ENCODE measurements at places on chromosomes 5 and 9.

- H3K36me3 ChIP-seq: no peaks in the 10 kb centered on the region
- H3K4me1 ChIP-seq: no peaks in the 10 kb centered on the region
- no peak overlapping the region for H3K4me3 ChIP-seq
- H3K27me3 ChIP-seq: no peaks in the 10 kb centered on the region
- DNase-seq: no peak
- no peak overlapping the region for H3K27ac ChIP-seq
Measured at GRCh38 chr5:9428272-9428671, 117.6 kb downstream of the SEMA5A start.

DNA sequence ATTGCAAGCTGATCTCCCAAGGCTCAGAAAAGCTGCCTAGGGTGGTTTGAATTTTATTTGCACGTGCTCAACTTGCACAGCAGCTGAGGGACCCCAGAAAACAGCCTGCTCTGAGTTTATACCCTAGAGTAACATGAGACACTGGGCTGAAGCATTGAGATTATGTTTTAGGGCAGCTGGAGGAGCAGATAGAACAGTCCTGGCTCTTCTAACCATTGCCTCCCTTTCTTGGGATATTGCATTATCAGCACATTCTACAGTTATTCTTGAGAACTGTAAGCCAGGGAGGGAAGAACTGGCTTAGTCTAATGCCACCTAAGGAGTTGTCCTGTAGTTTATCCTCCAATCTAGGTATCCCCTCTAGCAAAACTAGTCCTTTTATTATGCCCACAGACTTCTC, 10.3 kb downstream of the SMC2 start:
- H3K4me3 ChIP-seq: no peak overlapping the region
- no peak overlapping the region for H3K27ac ChIP-seq
- H3K27me3 ChIP-seq: no peaks in the 10 kb centered on the region
- H3K36me3 ChIP-seq: no peaks in the 10 kb centered on the region
- H3K4me1 ChIP-seq: no peaks in the 10 kb centered on the region
- no peak for DNase-seq

GRCh38 chr9:29740518-29740917, 2167.2 kb upstream of the C9orf72 start:
- no peaks in the 10 kb centered on the region for H3K36me3 ChIP-seq
- H3K27me3 ChIP-seq: no peaks in the 10 kb centered on the region
- no peak for DNase-seq
- H3K27ac ChIP-seq: no peak overlapping the region
- H3K4me1 ChIP-seq: no peaks in the 10 kb centered on the region
- no peak overlapping the region for H3K4me3 ChIP-seq

DNA sequence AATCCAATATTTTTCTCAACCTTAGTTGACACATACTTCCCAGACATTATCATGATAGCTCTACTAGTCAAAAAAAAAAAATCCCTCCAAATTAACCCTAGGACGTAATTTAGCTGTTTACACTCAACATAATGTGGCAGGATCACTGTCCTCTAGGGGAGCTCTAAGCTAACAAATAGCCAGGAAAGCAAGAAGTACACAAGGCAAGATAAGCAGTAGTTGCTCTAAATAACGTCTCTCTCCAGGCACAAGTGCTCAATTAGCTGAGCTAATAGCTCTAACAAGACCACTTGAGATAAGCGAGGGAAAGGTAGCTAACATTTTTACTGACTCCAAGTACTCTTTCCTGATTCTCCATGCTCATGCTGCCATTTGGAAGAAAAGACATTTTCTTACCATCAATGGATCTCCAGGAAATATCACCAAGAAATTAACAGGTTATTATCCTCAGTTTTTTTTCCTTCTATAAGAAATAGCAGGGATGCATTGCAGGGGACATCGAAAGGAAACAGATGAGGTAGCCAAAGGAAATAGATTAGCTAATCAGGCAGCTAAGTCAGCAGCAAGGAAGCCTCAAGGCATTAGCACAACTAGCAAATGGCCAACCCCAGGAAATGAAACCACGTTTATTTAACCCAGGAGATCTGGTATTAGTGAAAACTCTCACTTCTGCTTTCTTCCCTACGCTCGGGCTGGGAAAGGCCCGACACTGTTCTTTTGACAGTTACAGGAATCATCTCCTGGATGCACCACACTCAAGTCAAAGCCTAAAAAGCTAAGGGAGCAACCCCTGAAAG, 614.1 kb downstream of the PTPRD start:
- no peaks in the 10 kb centered on the region for H3K4me1 ChIP-seq
- H3K4me3 ChIP-seq: no peak overlapping the region
- DNase-seq: no peak
- no peak overlapping the region for H3K27ac ChIP-seq
- no peaks in the 10 kb centered on the region for H3K36me3 ChIP-seq

DNA sequence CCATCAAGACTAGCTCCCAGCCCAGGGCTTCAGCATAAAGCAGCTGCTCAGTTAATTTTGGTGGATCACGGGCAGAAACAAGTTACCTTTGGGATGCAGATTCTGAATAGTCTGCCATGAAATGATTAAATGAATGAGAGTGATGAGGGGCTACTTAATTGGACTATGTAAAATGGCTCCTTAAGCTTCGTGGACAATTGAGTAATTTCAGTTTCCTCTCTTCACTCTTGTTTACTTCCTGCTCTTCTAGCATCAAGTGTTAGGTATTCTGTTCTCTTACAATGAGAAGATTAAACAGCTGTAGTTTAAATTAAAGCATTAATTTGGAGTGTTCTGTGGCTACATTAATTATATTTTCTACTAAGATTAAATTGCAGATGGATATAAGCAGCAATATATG, 28.1 kb downstream of the PIK3R1 start:
- no peaks in the 10 kb centered on the region for H3K36me3 ChIP-seq
- no peak for DNase-seq
- H3K4me1 ChIP-seq: peaks cover 73% of the 10 kb centered on the region
- H3K4me3 ChIP-seq: no peak overlapping the region

Measured in CD8-positive, alpha-beta memory T cell (primary cell).